ENCODE measurements at places on chromosomes 3 and 15.

GRCh38 chr3:154112146-154112852 is 8.9 kb upstream of the ARHGEF26 start:
- no peak for DNase-seq

DNA sequence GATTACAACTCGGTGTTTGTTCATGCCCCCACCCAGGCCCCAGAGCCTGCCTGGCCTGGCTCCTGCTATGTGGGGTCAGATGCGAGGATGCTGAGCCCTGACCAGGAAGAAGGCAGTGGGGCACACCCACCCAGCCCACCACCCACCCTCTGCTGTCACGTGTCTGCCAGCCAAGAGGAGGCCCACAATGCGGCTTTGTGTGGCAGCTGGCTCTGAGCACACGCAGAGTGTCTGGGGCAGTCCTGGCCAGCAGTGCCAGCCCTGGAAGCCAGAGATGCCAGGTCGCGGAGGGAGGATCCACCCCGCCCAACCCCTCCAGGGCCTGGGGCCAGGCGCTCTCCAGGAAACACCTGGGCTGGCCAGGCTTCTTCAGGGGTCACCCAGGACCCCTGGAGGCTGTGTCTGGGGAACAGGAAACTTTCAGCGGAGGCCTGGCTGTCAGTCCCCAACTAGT is 26.4 kb upstream of the KLF13 start:
- DNase-seq = no peak

GRCh38 chr3:170910542-170910941 is 2.1 kb upstream of the EIF5A2 start:
- no peak for DNase-seq

GRCh38 chr3:142987707-142988106 is 13.7 kb upstream of the U2SURP start:
- no peak for DNase-seq

DNA sequence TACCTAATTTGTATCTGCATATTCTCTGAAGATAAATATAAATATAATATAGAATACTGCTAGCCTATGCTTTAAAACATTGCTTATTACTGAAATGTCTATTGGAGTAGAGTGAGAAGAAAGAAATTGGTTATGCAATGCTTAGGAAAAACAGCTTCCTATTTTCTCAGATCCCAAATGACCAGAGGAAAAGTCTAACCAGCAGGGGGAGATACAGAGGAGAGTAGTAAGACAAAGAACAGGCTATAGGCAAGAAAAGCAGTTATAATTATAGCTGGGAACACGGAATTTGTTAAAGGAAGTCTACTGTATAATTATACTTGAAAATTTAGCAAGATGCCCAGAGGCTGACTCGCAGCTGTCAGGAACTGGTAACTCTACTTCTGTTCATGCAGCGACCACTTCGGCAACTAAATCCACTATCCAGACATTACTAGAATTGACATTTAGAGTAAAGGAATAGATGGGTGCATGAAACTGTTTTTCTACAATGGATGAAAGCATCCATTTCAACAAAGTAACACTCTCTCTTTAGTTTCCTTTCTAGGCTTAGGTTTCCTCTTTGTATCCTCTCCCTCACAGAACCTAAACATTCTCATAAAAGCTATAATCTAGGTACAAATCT is 97.2 kb downstream of the TBC1D5 start:
- no peak for DNase-seq

- DNase-seq = no peak
These were observed 20.4 kb upstream of the PYDC2 start for GRCh38 chr3:191440532-191440931.

DNA sequence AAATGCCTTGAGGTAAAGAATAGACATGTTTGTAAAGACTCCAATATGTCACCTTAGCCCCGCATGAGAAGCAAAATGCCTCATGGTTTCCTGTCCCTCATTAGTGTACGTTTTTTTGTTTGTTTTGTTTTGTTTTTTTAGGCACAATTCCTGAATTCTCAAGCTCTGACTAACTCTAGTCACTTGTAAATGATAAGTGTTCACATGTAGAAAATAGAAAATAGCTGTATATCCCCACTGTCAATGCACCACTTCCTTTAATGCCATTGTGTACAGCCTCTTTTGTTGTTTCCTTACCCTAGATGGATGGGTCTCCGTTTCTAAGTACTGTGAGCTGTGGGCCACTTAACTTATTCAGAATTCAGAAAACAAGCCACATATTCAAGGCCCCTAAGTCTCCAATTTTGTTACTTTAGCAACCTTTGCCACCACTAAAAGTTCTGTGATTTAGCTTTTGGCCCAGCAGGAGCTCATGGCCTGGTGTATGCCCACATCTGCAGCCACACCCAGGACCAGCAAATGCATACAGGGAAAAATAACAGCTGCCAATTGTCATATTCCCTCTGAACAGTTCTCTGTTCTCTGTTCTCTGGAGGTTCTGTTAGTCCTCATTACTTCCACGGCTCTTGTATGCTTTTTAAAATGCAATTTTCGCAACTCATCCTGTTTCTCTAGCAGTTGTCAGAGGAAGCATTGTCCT is 655.5 kb downstream of the GBE1 start:
- DNase-seq = no peak

- no peak for DNase-seq
These were observed 154.8 kb upstream of the ABI3BP start for GRCh38 chr3:101148001-101148400.

- no peak for DNase-seq
These were observed 31.1 kb upstream of the PPIB start for GRCh38 chr15:64193971-64194370.

GRCh38 chr15:36938131-36938530 is 162.2 kb downstream of the MEIS2 start:
- DNase-seq = no peak

DNA sequence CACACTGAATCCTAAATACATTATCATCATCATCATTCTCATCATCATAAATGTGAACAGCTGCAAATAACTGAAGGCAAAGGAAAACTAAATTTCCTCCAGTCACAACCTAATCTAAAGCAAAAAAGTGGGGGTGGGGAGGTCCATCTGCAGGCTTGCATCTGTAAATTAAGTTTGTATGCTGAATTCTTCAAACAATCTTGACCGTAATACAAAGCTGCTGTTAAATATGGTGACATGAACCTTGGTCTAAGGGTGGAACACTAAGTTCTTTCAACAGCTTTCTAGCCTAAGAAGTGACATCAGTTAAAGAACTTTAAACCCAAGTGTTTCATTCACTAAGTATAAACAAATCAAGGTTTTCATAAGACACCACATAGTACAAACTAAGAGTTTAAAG is 4.3 kb downstream of the LRRFIP2 start:
- DNase-seq = no peak

- no peak for DNase-seq
These were observed 78.1 kb downstream of the MRPL46 start for GRCh38 chr15:88389120-88389519.

- DNase-seq = no peak
These were observed 107.2 kb downstream of the SNRPN start for GRCh38 chr15:25061808-25062550.

DNA sequence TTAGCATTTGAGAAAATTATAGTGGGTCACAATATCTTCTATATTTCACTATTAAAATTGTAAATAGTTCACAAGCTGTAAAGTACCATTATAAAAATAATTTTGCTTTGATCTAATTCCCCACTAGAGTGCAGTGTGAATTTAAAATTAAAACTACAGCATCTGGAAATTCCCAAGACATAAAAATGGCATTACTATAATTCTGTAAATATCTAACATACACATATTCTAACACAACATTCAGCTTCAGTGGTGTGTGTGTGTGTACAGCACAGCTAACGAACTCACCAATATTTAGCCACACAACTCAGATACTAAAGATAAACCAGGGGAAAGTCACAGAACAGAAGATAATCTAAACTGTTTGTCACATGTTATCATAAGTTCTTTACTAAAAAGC is 424.9 kb upstream of the ZNF385D start:
- DNase-seq = no peak

GRCh38 chr3:72818092-72818773 is 30.0 kb downstream of the SHQ1 start:
- no peak for DNase-seq

GRCh38 chr3:114698146-114699105 is 404.6 kb downstream of the TIGIT start:
- DNase-seq = no peak

DNA sequence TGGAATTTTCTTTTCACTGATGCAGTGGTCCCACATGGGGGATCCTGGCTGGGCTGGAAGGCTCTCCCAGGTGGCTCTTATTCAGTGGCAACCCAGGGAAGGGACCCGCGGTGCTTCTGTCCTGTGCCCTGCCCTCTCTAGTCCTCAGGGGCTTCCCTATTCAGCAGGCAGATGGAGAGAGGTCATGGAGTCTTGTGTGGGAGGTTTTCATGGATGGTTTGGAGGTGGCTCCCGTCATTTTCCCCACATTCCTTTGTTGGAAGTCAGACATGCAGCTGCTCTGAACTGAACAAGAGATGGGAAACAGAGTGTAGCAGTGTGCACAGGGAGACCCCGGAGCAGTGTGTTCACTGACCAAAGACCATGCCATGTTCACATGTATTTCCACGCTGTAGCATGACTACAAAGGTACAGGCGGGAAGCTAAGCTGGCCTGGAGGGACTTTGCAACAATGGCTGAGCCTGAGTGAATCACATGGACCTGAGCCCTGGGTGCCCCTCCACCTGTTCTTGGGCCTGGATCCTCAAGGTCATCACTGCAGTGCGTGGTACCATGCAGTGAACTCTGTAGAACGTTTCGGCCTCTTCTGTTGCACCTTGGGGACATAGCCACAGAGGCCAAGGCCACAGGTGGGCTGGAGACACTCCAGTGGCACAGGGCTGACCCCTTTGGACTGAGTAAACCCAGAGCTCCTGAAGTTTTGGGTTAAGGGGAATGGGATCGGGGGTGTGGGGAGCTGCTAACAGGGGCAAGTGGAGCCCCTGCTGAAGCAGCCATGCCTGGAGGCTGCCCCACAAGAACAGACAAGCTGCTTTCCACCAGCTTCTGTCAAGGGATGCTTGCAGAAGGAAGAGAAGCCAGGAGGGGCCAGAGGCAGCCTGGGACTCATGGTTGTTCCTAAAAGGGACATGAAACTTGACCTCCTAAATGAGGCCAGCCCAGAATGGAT is 123.0 kb downstream of the ASB7 start:
- DNase-seq = no peak

GRCh38 chr15:74843891-74844299 is 939 bp upstream of the ULK3 start:
- DNase-seq = no peak

GRCh38 chr3:83063446-83063845 is 1302.0 kb upstream of the GBE1 start:
- DNase-seq = no peak

- DNase-seq = no peak
These were observed 256.6 kb upstream of the PROK2 start for GRCh38 chr3:72041511-72041910.

- DNase-seq = no peak
These were observed 16.0 kb upstream of the SQOR start for GRCh38 chr15:45618813-45619212.

- no peak for DNase-seq
These were observed 916.2 kb upstream of the CADM2 start for GRCh38 chr3:84042399-84043106.

DNA sequence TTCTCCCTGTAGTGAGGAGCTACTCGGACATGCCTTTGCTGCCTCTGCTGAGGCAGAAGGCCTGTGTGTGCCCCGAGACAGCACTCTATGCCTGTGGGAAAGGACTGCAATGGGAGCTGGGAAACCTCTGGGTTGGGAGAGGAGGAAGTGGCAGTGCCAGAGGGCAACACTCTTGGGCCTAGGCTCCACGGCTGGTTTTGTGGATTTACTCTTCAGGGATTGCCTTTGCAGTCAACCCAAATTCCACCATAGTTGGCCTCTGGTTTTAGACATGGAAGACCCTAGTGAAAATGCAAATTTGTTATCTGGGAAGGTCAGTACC is 46.8 kb downstream of the ITGA11 start:
- no peak for DNase-seq

- DNase-seq = no peak
These were observed 185.1 kb upstream of the TPM1 start for GRCh38 chr15:62857411-62857853.

- DNase-seq = no peak
These were observed 2.9 kb upstream of the MANF start for GRCh38 chr3:51382076-51382745.

GRCh38 chr15:94324117-94324826 is 92.9 kb downstream of the MCTP2 start:
- no peak for DNase-seq

DNA sequence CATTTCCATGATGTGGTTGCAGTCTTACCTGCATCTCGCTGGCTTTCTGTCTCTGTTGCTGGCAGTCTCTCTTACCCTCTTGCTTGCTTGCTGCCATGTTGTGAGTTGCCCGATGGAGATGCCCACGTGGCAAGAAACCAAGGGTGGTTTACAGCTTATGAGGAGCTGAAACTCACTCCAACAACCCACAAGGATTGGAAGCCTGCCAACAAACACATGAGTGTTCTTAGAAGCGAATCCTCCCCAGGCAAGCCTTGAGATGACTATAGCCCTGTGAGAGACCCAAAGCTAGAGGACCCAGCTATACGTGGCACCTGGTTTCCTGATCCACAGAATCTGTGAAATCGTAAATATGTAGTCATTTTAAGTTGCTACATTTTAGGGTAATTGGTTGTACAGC is 490.9 kb upstream of the ADAMTS9 start:
- no peak for DNase-seq

DNA sequence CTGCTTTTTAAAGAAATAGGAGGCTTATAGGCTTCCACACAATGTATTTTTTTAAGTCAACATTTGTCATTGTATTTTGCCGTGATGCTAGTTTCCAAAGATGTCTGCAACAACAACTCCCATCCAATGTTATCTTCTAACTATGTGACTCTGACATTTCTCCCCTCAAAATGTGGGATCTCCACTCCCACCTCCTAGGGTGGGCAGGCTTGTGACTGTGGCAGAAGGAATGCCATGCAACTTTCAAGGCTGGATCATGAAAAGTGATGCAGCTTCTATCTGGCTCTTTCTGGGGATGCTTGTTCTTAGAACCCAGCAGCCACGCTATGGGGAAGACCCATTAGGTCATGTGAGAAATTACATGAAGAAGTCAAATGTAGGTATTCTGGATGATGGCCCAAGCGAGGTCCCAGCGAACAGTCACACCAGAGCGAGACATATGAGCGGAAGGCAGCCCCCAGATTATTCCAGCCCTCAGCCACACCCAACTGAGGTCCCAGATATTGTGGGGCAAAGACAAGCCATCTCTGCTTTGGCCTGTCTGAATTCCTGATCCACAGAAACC is 124.3 kb downstream of the BDH1 start:
- no peak for DNase-seq

DNA sequence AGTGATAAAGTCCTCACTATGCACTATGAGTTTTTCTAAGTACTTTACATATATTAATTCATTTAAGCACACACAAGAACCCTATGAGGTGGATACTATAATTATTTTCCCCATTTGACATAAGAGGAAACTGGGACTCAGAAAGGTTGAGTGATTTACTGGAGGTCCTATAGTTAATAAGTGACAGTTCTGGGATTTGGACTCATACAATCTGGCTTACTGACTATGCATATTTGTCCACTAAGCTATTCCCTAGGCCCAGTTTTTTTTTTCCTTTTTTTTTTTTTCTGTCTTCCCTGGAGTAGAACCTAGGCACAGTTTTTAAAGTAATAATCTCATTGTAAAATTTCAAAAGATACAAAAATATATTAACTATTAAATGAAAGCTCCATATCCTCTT is 6.3 kb upstream of the RTP2 start:
- no peak for DNase-seq

GRCh38 chr15:44450172-44450571 is 22.7 kb downstream of the CTDSPL2 start:
- DNase-seq = no peak
